ENCODE measurements at places on chromosomes 1 and 21.

DNA sequence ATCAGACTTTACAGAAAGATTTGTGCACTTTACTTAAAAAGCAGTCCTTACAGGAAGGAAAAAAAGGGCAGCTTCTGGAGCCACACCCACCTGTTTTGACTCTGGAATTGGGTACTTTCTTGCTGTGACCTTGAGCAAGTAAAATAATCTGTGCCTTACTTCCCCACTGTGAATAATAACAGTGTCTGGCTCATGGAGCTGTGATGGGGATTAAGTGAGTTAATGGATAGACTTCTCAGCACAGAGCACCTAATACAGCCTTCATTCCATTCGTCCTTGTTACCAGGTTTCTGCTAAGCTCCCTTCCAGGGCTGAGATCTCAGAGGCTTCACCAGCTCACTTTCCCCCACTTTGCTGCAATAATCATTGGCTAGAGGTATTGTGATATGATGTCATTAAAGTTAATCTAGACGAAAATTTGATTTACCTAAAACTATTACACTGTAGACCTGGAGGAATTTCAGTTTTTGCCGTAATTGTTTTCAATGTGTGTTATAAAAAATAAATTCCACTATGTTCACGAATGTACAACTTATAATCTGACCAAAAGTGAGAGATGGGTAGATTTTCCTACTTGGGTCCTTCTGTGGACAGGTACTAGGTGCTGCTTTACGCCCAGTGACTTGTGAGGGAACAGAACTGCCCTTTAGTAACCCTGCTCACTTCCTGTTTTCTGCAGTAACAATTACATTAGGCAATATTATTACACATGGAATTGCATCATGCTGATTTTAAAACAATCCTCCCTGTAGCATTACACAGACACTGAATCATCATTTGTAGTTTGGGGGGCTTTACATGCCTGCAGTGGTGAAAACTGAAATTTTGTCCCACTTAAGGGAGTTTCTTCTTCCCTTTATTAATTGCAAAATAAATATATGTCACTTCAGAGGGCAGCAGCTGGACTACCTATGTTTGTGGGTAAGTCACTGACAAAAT lies 19.7 kb upstream of the ABCG1 start:
- no peak for DNase-seq

- no peak for DNase-seq
Measured at GRCh38 chr1:181990728-181991127, 70.8 kb downstream of the ZNF648 start.

DNA sequence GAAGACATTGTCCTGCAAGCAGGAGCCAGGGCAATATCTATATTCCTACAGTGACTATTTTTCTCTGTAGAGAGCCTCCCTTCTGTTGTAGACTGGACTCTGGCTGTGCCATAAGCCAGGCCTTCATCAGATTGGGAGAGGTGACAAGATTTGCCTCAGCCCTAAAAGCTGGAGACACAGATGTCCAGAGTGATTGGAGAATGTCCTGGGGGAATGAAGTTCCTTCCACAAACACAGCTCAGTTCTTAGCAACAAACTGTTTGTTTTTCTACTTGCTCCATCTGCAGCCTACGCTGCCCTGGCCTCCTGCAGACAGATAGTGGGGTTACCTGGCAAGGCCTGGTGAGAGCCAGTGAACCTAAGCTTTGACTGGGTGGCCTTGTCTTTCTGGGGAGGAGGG lies 29.9 kb upstream of the SNX27 start:
- no peak for DNase-seq

DNA sequence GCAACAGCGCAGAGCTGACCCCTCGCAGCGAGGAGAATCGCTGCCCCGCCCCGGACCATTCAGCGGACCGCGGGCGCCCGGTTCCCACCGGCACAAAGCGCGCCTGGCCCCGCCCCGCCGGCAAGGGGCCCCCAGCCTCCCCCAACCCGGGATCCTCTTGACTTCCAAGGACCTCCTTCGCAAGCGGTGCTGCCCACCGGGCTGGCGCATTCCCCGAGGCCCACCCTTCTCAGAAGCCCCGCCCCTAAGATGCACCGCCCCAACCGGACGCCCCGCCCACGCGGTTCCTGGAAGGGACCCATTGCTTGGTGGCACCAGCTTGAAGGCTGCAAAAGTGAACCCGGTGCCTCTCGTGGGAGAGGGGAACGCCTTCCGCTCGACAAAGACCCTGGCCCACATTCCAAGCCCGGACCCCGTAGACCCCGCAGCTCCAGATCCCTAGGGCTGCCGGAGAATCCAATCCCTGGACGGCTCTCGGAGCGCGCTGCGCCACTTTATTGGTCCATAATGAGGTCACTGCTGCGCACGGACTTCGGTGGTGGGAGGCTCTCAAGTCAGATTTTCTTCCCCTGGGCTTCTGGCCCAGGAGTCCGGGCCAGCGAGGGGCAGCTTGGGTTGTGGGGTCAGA lies 2.0 kb downstream of the HES3 start:
- DNase-seq, result peak; percentile 84

DNA sequence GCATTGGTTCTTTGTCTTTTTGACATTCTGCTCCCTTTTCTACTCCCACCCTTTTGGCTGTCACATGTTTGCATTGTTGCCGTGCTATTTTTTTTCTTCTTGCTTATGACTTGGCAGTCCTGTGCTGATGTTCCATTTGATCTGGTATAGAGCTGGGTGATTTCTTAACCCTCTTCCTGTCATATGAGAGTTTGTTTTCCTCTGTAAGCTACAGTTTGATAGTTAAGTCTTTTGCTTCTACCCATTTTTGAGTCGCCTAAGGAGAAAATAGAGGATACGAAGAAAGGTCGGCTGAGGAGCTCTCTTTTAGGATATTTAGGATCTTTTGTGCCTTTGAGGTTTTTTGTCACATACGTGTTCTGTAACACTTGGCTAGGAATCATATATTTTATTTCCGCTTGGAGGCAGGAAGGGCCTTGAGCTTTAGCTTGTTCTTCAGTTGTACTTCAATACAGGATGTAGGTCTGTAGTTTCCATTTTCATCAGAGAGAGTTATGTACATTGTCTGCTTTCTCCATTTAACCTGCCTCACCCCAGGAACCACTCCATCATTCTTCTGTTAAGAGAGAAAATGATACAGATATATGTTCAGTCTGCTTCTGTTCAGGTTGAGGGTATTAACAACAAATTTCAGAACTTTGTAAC lies 150.7 kb downstream of the BACH1 start:
- DNase-seq, result no peak

DNA sequence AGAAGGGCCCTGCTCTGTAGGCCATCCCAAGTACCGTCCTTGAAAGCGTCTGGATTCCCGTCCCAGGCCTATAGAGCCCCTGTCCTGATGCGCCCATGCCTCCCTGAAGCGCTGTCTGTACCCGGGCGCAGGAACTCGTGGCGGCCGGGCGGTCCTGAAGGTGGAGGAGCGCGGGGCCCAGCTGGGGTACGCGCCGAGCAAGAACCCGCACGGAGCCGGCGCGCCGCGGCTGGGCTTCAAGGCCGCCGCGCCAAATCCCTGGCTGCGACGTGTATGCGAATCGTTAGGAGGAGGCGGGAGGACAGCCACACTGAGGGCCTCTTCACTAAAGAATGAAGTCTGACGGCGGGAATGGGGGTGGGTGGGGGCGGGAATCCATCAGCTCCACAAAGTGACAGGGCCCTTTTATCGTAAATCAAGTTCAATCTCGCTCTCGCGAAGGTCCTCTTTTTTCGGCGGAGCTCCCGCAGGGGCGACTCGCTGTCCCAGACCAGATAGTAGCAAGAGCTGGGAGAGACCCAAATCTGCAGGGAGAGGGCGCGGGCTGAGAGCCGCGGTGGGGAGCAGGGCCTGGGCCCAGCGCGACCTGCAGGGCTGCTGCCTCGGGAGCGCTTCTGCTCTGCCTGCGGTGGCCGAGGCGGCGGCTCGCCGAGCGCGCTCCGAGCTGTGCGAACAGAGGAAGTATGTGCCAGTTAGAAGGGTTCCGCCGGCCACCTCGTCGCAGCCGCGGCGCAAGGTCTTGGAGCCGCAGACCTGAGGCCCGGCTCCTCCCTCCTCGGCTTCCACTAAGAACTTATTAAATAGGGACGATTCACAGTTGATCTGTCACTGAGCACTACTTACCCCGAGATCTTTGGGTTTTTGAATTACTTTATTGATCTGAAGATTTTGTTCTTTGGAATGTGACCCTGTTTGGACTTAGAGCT lies 10.4 kb downstream of the BARHL2 start:
- DNase-seq, result no peak

- no peak for DNase-seq
Measured at GRCh38 chr1:176551146-176551545, 88.2 kb downstream of the PAPPA2 start.

DNA sequence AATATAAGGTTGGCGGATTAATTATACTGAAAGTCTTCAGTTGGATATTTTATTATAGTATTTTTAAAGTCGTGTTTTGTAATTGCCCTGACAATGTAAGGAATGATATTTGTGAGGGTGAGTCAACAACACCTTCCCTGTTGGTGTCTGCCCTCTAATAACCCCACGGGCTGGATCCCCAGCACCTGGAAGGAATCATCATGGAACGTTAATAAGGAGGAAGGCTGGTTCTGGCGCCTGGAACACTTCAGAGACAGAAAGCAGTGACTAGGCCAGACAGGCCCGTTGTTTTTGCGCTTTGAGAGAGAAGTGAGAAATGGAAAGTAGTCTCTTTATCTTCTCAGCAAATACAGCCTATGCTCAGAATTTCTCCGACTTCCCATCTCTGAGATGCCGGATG lies 31.6 kb downstream of the TEX35 start:
- no peak for DNase-seq

GRCh38 chr1:230307213-230307612 lies 118.9 kb downstream of the PGBD5 start:
- no peak for DNase-seq

- no peak for DNase-seq
Measured at GRCh38 chr1:96372881-96373280, 348.7 kb upstream of the PTBP2 start.

DNA sequence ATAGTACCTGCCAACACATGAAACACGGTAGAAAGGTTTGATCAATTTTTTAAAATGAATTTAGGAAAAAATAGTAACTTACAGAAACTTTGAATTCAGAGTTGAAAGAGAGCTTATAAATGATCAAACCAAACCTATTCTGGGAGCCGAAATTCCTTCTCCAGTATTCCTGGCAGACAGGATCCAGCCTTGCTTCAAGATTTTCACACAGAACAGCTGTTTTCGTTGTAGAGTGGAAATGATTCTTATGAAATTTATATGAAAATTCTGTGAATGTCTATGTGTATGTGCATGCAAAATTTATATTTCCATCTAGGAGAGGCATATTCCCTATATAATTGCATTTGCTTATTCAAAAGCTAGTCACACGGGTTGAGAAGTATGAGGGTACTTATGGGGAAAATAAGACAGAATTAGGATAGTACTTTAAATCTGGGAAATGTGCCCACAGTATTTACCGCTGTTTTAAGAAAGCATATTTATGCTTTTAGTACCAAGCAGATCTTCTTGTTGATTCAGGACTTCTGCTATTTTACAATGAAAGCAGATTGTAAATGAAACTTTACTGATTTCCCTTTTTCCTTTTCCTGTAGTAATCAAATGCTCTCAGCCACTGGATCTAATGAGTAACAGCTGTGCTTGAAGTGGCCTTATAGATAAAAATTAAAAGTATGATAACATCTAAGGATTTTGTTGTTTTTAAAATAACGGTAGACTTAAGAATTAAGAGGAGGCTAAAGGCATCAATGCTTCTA lies 30.4 kb downstream of the PRRX1 start:
- DNase-seq, result no peak

GRCh38 chr1:205706601-205707502 lies 26.5 kb upstream of the SLC45A3 start:
- DNase-seq, result no peak

- no peak for DNase-seq
Measured at GRCh38 chr1:231372501-231372900, 34.4 kb downstream of the SPRTN start.

GRCh38 chr1:53543130-53543777 lies 84.1 kb downstream of the DMRTB1 start:
- no peak for DNase-seq

DNA sequence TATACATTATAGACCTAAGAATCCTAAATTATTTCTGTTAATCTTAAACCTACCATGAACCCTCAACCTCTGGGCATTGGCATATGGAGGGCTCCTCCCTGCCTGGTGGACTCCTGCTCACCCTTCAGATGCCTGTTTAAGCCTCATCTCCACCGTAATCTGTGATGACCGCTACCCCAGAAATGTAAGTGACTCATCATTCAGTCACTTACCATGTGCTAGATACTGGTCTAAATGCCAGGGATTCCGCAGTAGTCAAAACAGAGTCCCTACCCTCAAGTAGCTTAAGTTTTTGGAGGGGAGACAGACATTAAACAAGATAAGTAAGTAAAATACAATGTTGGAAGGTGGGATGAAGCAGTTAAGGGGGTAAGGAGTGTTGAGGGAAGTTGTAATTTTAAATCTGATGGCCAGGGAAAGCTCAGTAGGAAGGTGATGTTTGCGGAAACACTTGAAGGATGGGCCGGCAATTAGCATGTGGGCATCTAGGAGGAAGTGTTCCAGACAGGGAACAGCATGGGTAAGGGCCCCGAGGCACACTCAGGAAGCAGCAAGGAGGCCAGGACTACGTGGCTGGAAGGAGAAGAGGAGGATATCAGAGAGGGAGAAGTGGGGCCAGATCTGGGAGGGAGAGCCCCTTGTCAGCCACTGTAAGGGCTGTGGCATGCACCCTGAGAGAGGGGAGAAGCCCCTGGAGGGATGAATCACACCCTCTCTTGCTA lies 141.7 kb upstream of the HOOK1 start:
- DNase-seq, result no peak

GRCh38 chr1:33380811-33381210 lies 50.1 kb downstream of the PHC2 start:
- DNase-seq, result no peak

DNA sequence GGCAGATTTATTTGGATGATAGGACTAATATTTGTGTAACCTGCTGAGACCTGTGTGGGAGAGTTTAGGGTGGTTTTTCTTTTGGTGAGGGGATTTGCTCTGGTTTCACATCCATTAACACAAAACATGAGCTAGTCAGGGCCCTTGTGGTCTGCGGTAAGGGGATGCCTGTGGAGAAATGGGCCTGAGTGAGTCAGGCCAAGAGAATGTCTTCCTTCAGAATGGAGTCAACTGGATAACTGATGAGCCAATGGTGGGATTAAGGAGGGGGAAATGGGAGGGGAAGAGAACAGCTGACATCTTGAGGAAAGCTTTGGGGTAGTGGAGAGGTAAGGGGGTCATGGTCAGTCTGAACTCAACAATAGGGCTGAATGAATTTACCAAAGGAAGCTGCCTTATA lies 13.9 kb downstream of the WNT2B start:
- no peak for DNase-seq

GRCh38 chr1:53608071-53608470 lies 130.9 kb downstream of the GLIS1 start:
- DNase-seq, result no peak

DNA sequence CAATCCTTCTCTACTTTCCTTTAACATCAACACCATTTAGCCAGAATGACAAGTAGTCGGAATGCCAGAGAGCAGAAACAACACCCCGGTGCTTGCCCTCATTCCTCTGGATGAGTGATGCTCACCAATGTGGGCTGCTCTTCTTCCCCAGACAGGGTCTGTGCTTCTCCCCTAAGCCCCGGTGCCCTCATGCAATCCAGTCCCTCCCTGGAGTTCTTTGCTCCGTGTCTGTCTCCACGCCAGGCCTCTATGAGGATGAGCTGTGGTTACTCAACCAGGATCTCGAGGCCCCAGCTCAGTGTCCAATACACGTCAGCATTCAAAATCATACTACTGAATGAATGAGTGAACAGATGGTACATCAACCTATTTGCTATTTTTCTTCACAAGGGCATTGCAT lies 29.7 kb upstream of the PDE9A start:
- DNase-seq, result no peak

GRCh38 chr1:220680085-220680687 lies 10.0 kb upstream of the C1orf115 start:
- peak; percentile 32 for DNase-seq
